ENCODE measurements at places on chromosomes 16 and 17. TPM values are rescaled to one million over a fixed set of nuclear protein-coding genes. Genes with fewer than 3 reads are reported as not detected.

NPIPB9 gene
- 3.5 TPM for total RNA-seq

WNT3 gene
- 2.9 TPM for total RNA-seq

KIFC3 gene
- total RNA-seq: 84.1 TPM

KRT36 gene
- total RNA-seq: not detected

MYL4 gene
- 34.5 TPM for total RNA-seq

GPR179 gene
- total RNA-seq: 10.4 TPM

KRTAP9-8 gene
- total RNA-seq: 0.44 TPM

AANAT gene
- 18.0 TPM for total RNA-seq

RAB11FIP4 gene
- 31.0 TPM for total RNA-seq

HASPIN gene
- total RNA-seq: 1.8 TPM

IL17C gene
- total RNA-seq: not detected

SPAG9 gene
- 219 TPM for total RNA-seq

ABI3 gene
- 3.1 TPM for total RNA-seq

NGFR gene
- total RNA-seq: 47.4 TPM

Data from camera-type eye (tissue), 1 donor.